ENCODE measurements at places on chromosomes 7 and 10.
A peak's percentile ranks its signal among the peaks of the same experiment; 100 is the strongest.

DNA sequence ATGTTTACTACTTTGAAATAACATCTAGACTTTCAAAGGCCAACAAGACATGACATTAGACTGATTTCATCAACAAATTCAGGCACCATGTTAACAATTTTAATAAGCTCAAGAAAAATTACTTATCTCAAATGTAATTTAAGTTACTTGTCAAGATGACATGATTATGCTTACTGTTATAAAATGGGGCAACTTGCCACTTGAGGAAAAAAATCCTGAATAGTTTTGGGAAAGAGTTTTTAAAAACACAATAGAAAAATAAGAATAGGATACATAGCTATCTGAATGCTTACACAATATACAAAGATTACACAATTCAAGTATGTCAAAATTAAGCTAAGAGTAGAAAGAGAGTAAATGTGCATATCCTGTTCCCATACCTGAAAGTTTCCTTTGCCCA lies 85.4 kb downstream of the RNF32 start:
- no peak for DNase-seq

DNA sequence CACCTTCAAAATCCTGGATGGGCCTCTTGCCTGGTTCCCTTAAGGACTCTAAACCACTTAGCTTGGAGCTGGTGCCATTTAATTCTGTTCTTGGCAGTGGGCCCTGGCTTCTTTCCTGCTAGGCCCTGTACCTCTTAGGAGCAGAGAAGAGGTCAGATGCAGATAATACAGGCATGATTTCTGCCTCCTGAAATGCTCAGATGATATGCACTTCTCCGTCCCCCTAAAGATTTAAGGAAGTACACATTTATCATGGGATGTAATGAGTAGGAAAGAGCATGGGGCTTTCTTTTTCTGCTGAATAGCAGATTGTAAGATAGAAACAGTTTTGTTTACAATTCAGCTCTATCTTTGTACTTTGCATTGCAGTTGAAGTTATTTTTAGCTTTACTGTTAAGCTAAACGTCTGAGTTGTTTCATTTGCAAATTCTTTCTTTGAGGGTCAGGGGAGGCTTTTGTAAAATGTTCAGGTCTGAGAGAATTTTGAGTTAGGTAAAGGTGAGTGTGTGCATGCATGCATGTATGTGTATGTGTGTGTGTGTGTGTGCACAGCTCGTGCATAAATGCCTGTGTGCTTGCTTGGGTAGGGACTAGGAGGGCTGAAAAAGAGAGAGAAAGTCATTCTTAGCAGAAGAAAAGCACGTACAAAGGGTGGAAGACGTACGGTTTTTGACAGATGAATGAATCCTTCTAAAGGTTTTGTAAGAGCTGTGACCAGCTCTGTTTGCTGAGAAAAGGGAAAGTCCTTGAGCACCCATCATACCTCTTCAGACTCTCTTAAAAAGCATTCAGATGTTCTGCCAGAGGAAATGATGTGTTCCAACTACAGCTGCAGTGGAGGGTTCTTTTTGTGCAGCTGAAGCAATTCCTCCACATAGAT lies 364.2 kb downstream of the AUTS2 start:
- no peak for DNase-seq

DNA sequence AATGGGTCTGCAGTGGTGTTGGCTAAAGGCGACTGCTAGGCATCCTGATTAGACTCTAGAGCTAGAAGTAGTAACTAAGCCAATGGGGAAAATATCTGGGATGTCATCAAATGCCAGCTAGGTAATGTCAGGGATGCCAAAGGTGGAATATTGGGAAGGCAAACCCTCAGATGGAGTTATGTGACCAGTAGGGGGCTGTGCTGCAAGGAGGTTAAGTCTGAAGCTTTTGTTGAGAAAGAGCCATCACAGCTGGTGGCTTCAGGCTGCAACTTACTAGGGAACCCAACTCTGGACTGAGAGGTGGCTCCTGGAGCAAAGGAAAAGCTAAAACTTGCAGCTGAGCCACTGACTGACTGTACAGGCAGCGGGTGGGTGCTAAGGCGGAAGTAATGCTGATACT lies 576.9 kb upstream of the GHITM start:
- DNase-seq: no peak

- DNase-seq: no peak
Observed at GRCh38 chr7:157224627-157225026, 85.9 kb downstream of the UBE3C start.

DNA sequence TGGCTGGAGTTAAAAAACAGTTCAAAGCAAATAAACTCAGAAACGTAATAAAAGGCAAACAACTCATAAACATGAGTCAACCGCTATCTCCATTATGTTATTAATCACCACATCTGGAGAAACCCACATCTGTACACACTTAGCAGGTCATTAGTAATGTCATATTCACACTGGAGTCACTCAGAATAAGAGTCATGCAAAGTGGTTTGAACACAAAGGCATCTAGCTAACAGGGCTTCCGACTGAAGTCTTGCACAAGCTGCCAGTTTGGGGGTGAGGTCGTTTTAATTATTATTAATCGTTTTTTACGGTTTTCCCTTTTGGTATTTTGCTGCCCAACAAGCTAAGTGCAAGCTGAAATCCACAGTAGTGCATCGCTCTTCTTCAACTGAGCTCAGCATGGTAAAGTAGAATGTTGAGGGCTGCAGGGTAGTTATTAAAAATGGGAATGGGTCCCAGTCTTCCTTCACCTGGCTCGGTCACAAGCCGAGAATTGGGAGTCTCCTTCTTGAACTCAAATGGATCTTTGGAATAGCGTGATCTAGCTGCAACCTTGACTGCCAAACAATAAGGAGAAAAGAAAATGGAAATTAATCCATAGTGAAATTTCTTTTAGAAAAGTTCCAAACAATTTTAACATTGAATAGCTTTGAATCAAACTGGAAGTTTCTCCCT lies 663.5 kb downstream of the KCNMA1 start:
- no peak for DNase-seq

DNA sequence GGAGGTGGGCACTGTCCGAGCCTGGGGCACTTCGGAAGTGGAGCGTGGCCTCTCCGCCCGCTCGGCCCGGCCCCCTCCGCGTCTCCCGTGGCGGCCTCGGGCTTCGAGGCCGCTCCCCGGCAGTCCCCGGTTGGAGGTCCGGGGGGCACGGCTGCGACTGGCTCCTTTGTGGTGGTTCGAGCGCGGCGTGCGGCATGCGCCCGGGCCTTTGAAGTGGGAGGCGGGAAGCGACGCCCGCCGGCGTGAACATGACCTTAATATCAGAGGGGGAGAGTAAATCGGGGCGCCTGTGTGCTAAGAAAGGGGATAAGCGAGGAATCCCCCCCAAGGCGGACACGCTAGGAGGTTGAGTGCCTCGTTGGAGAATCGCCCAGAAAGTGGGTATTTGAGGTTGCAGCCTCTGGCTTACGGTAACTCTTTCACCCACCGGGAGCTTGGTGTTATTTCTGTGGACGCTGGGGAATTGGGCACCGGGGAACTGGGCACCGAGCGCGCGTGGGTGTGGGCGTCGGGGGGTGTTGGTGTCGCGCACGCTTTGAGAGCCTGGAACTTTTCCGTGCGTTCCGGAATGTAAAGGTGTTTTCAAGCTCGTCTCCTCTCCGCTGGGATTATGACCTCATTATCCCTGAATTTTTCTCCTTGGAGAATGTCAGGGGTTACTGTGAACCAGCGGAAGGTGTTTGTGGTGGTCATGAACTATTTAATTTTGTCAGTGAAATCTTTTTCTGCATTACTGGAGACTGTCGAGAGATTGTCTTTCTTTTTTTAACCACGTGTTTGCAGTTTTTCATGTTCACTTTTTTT lies 660 bp downstream of the SUV39H2 start:
- peak; percentile 22 for DNase-seq

GRCh38 chr10:59234194-59234593 lies 57.8 kb downstream of the PHYHIPL start:
- no peak for DNase-seq

GRCh38 chr7:137886746-137887145 lies 40.0 kb upstream of the DGKI start:
- no peak for DNase-seq

- no peak for DNase-seq
Observed at GRCh38 chr7:159031135-159031701, 113.4 kb downstream of the VIPR2 start.

GRCh38 chr10:97018251-97019212 lies 167.2 kb downstream of the SLIT1 start:
- no peak for DNase-seq

DNA sequence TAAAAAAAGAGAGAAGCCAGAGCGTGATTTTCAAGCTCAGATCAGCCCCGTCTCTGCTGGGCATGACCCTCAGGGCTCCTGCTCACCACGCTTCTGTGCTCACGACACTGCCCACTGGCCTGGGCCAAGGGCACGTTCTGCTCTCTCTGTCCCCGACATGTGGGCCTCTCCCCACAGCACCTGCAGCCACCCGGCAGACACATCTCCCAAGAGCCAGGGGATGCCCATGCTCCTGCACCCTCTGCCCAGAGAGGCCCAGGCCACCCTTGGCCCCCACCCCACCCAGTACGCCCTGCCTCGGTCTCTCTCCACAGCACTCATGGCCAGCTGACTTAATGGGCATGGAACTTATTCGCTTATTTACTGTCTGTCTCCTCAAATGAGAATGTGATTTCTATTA lies 175.4 kb upstream of the RNF32 start:
- no peak for DNase-seq

- DNase-seq: no peak
Observed at GRCh38 chr7:133887459-133887858, 239.7 kb upstream of the LRGUK start.

GRCh38 chr10:87974130-87974529 lies 110.7 kb downstream of the PTEN start:
- DNase-seq: no peak

DNA sequence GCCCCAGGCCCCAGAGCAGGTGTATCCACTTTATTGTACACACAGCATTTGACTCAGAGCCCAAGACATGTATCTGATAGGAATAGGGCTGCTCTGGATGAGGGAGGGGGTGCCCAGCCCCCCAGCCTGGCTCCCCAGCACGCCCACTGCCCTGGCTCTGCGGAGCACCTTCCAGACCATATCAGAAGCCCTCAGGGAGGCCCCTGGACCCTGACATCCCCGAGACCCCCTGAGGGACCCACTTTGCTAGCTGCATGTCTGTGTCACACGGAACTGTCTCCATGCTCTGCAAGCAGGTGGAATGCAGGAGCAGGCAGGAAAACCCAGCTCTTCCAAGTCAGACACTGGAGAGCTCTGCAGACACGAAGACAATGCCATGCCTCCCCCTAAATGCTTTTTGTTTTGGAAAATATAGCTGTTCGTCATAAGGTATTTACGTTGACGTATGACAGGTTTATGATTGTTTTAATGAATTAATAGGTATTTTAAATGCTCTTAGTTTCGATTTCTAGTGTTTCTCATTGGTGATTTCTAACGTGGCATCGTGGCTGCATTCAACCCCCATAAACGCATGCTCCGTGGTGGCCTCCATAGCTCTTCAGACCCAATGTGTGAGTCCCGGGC lies 92.8 kb upstream of the INSIG1 start:
- no peak for DNase-seq

DNA sequence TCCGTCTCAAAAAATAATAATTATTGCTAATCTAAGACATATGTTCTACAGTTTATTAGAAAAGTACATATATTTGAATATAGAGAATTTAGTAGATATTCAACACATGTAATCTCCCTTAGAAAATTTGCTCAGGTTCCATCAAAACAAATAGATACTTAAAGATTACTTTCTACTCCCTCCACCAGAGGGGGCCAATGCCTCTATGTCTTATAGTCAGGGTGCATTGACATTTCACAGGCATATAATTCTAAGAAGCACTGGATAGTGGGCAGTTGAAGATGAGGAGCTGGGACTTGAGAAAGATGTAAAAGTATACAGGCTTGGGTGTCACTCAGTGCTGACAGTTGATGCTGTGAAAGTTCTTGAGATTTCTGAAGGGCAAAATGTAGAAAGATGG lies 301.6 kb upstream of the HPS1 start:
- DNase-seq: no peak

DNA sequence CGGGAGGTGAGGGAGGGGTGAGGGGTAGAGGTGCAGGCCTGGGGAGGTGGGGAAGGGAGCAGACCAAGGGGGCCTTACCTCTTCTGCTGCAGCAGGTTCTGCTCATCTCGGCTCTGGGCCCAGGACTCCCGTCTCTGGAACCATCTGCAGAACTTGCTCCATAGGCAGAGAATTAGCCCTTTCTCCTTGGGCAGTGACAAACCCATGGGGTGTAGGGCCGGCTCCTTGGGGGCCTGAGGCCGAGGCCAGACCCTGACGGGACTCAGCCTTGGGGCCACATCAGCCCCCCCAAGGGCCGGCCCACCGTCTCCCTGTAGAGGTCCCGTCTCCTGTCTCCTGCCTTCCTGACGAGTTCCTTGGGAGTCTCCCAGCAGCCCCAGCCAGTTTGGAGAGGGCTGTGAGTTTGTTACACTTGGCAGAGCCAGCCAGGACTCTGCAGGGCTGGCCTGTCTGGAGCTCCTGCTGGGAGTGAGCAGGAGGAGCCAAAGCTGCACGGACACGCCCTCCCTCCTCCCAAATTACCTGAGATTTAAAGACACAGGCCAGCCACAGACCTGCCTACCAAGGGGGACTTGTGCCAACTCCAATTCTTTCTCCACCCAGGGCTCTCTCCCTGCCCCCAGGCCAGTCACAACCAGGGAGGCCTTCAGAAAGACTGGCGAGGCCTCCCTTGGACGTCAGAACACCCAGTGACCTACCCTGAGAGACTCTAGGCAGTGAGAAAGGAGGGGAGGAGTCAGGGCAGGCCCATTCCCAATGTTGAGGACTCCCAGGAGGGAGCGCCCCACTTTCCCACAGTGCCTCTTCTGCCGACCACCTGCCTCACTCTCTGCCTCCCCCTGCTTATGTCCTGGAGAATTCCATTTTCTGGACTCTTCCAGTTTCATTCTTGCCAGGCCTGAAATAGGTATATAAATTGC lies at the start of gene TRPV6:
Gene TRPV6, minus strand, starts transcription at position 435 of the 920 bp plus-strand sequence.
- DNase-seq: no peak

DNA sequence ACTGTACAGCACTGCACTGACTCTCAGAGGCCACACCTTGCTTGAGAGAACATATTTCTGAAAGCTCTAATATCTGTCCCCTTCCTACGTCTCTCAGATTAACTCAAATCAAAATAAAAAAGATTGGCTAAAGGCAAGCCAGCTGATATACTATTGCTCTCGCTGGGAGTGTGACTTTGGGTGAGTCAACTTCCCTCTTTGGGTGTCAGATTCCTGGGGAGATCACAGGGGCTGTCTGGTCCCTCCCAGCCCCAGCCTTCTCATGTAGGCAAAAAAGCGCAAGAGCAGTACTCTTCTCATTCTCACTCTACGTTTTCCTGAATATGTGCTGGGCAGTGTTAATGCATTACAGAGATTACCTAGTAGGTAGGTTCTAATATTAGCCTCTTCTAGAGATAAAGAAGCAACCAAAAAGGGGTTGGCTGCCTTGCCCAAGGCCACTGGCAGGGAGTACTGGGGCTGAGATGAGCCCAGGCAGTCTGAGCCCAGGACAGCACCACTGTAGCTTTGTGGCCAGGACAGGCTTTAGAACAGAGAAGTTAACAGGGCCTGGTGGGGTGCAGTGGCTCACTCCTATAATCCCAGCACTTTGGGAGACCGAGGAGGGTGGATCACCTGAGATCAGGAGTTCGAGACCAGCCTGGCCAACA lies 9.1 kb upstream of the DENND2A start:
- no peak for DNase-seq
